ENCODE measurements at places on chromosomes 7 and 10.

- DNase-seq, result no peak
Observed at GRCh38 chr10:43352951-43353350, 18.5 kb upstream of the FXYD4 start.

GRCh38 chr10:118571123-118571522 lies 24.3 kb downstream of the PRLHR start:
- no peak for DNase-seq

DNA sequence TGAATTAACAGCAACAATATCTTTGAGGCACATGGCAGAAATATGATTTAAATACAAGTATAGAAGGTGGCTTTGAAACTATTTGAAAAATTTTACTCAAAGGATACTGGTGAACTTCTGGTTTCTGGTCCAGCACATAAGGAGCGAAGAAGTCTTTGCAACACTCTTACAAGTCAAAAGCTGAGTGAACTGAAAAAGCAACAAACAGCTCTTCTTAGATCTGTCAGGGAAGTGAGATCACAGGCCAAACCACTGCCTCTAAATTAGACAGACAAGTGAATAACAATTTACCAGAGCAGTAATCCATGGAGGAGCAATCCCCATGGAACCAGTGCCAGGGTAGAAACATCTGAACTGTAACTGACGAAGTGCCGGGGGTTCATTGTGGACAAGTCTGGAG lies 9.6 kb upstream of the VWC2 start:
- DNase-seq, result no peak

GRCh38 chr10:7261351-7261750 lies 149.5 kb downstream of the SFMBT2 start:
- no peak for DNase-seq

DNA sequence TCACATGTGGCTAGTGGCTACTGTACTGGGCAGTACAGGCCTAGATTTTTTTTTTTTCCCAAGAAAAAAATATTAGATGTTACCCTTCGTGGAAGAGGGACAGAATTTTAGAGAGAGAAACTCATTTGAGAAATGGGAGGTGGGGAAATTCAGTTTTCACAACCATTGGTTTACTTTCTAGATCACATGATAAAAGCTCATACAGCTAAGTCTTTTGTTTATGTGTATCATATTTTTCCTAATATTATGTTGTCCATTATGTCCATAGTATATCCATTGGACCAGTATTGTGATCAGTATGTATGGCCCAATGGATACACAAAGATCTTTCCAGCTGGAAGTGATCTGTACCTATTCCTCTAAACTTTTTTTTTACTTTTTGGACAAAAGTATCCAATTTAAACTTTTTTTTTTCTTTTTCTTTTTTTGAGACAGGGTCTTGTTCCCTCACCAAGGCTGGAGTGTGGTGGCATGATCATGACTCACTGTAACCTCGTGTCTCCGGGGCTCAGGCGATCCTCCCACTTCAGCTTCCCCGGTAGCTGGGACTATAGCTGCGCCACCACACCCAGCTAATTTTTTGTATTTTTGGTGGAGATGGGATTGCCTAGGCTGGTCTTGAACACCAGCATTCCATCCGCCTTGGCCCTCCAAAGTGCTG lies 4.1 kb downstream of the CALU start:
- no peak for DNase-seq

- no peak for DNase-seq
Observed at GRCh38 chr10:110010486-110011378, 2.9 kb downstream of the ADD3 start.

DNA sequence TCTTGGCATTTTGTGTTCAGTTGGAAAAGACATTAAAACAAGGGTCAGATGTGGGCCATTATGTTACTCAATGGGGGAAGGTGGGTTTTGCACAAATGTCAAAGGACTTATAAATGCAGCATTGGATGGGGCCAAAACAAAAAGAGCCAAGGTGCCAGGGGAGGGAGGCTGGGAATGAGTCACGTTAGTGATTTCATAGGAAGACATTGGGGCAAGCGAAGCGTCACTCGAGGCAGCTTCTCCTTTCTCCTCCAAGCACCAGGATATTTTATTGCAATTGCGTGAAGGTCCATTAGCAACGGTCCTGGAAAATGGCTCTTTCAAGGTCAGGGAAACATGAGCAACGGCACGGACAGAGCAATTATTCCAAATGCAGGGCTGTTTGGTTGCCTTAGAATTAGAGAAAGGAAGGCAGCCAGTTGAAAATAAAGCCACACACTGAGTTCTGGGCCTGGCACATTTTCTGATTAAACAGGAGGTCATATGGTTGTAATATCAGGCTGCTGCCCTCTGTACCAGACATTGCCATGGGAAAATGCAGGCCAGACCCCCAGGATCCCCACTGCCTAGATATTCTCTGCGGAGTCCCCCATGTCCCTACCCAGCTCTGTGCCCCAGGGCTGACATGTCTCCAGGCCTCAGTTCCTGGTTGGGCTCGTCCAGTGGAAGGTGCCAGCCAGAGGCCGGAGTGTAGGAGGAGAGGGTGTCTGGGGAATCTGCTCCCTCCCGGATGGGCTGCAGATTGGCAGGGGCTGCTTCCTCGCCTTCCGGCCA lies 63.3 kb upstream of the NANOS1 start:
- DNase-seq, result no peak

GRCh38 chr7:129271500-129272355 lies 46.9 kb downstream of the AHCYL2 start:
- peak; percentile 26 for DNase-seq

GRCh38 chr7:121833991-121834390 lies 39.0 kb upstream of the PTPRZ1 start:
- no peak for DNase-seq

- DNase-seq, result no peak
Observed at GRCh38 chr7:110974441-110974840, 116.5 kb upstream of the LRRN3 start.

DNA sequence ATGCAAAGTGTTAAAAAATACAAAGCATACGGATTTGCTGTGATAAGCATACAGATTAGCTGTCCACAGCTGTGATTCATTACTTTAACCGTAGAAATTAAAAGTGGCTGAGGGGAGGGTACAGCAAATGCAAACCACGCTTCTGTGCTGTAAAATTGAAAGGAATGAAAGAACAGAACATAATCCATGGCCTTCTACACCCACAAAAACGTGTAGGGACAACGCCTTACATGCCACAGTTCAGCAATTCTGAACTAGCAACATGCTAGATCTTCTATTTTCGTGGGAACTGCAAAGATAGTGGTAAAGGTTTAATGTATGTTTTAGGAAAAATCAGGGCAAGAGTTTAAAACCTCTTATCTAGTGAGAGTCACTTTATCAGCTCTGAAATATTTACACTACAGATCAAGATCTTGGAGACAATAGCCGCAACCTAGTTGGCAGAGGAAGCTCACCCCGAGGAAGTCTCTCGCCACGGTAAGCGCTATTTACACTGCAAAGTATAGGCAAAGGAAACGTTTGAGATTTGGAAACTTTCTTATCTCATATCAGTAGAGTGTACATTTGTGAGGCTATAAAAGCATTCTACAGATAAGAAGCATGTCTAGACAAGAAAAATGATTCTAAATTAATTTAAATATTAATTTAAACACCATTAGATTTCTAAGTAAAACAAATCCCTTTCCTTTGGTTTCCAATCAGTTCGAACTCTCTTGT lies 193.6 kb downstream of the MLLT10 start:
- DNase-seq, result no peak

- DNase-seq, result no peak
Observed at GRCh38 chr7:151352512-151352911, 10.9 kb downstream of the NUB1 start.

GRCh38 chr7:154953006-154953684 lies 49.8 kb downstream of the PAXIP1 start:
- peak; percentile 50 for DNase-seq

GRCh38 chr7:36598054-36598674 lies 126.1 kb downstream of the AOAH start:
- DNase-seq, result no peak

GRCh38 chr7:106277976-106278375 lies 6.8 kb downstream of the NAMPT start:
- DNase-seq, result no peak

GRCh38 chr10:35299016-35299415 lies 37.3 kb upstream of the CCNY start:
- no peak for DNase-seq

GRCh38 chr10:112875476-112876267 lies 74.4 kb upstream of the TCF7L2 start:
- no peak for DNase-seq

DNA sequence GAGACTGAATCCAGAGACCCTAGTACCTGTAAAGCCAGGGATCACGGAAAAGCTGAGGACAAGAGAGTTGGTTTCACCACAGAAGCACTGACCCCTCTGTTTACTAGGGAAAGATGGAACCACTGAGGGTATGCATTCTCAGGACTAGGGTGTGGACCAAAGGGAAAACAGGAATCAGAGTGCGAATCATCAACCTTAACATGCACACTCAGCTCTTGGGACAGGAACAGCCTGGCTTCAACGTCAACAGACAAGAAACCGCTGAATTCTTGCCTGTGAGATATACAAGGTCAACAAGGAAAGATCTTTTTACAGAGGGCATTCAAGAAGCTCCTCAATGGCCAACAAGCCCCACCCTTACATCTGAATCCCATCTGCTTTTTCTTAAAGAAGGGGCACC lies 14.9 kb downstream of the TNRC18 start:
- DNase-seq, result no peak

GRCh38 chr10:59470570-59470969 lies 108.2 kb upstream of the FAM13C start:
- DNase-seq, result no peak

GRCh38 chr10:28155726-28156125 lies 147.1 kb downstream of the MPP7 start:
- no peak for DNase-seq

- no peak for DNase-seq
Observed at GRCh38 chr10:48701941-48702340, 17.3 kb downstream of the WDFY4 start.

GRCh38 chr7:48847917-48848316 lies 76.4 kb upstream of the CDC14C start:
- no peak for DNase-seq

- no peak for DNase-seq
Observed at GRCh38 chr10:71666639-71667386, 52.8 kb downstream of the C10orf105 start.

GRCh38 chr7:81285142-81285871 lies 366.5 kb upstream of the SEMA3C start:
- DNase-seq, result no peak

DNA sequence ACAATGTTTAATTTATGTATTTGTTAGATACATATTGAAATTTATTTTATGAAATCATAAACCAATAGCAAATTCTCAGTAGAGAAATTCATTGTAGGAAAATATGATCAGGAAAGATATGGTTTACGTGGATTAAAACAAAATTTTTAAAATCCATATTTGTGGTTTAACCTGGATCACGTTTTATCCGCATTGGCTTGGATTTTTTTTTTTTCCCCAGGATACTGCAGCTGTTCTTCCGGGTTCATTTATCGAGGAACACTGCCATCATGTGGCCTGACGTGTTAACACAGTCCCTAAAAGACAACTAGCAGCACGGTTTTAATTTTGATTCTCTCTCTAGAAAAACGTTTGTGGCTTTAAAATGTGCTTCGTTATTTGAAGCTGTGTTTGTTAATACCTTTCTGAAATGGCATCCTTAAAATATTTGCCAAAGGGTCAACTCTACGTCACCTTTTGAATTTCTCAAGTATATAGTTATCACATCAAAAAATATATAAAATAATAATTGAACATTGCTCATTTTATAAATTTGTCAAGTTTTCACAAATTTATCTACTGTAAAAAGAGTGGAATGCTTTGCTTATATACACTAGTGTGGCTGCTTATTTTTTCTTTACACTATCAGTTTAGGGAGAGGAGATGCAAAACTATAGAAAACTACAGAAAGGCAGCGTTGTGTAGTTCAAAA lies 8.7 kb upstream of the ASB4 start:
- DNase-seq, result peak; percentile 10

DNA sequence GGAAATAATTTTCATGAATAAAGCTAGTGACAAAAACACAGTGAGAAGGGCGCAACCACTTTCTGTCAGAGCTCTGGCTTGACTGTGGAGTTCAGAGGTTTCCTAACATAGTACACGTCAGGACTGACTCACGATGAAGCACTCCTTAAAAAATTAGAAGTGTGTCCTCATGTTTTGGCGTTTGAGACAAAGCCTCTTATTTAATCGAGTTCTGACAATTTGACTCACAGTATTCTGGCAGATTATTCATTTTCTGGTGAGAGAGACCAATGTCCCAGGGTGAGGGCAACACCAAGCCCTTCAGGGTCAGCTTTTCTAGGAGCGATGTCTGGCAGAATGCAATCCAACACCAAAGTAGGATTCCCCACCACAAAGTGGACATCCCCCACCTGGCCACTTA lies 108.7 kb downstream of the DIP2C start:
- DNase-seq, result no peak

DNA sequence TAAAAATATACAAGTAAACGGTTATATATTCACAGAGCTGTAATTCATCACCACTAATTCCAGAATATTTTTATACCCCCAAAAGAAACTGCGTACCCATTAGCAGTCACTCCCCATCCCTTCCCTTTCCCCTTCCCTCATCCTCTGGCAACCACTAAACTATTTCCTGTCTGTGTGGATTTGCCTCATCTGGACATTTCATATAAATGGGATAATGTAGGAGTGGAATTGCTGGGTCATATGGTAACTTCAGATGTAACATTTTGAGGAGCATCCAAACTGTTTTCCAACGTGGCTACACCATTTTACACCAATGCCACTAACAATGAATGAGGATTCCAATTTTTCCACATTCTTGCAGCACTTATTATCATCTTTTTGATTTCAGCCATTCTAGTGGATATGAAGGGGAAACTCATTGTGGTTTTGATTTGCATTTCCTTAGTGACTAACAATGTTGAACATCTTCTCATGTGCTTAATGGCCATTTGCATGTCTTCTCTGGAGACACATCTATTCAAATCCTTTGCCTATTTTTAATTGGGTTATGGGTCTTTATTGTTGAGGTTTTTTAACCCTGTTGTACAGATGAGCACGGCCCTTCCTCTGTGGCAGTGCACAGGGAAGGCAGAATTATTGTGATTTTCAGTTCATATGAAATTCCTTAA lies 79.2 kb downstream of the RBM20 start:
- no peak for DNase-seq

DNA sequence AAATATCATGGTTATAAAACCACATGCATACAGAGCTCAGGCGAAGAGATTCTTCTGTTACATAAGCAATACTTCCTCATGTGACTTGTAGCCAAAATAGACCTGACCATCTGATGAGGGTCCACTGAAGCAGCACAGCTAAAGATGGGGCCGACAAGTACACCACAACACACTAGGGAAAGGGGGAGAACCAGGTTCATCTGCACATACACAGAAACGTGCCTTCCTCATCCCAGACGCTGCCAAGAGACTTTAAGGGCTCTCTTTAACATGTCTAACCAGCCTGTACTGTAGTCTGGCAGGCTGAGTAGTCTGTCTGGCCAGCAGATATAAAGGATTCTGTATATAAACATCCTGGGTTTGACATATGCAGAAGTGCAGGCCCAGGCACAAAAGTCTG lies 30.3 kb downstream of the ERCC6 start:
- no peak for DNase-seq

- DNase-seq, result no peak
Observed at GRCh38 chr10:60096761-60097513, 190.6 kb upstream of the CCDC6 start.

All from activated CD4-positive, alpha-beta T cell treated with anti-CD3 and anti-CD28 coated beads for 1 hour (primary cell).